Amniotic stem cell (primary cell): ENCODE measurements at places on chromosomes 16 and 17.

DNA sequence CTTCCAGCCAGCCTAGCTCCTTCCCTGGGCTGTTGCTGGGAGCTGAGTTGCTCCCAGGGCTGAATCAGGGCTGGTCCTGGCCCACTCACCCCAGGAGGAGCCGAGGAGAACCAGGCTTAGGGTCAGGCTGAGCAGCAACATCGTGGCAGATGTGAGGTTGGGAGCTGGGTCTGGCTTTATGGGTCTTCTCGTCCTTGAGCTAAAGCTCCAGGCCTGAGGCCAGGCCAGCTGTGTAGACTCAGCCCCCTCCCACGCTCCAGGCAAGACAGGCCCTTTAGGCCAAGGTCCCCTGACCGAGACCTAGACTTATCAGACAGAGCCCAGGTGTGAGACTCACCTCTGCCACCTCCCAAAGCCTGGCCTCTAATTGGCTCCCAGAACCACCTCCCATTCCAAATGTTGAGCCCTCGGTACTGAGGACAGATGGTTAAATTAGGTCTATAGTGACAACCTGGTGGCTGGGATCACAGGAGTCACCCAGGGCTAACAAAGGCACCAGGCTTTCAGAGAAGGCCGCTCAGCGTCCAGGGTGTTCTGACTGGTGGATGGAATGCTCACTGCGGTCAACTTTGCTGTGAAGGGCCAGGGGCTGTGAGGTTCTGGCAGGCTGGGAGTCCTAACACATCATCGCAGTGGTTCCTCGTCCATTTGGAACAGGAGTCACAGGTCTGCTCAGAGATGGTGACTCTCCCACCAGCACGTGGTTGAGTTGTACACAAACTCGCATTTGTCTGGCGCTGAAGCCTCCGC is at the start of gene CTRL:
Gene CTRL (minus strand): TSS at position 151 of the 750 bp plus-strand sequence. CDS start 10 bp downstream, at position 141.
- DNase-seq: no peak

DNA sequence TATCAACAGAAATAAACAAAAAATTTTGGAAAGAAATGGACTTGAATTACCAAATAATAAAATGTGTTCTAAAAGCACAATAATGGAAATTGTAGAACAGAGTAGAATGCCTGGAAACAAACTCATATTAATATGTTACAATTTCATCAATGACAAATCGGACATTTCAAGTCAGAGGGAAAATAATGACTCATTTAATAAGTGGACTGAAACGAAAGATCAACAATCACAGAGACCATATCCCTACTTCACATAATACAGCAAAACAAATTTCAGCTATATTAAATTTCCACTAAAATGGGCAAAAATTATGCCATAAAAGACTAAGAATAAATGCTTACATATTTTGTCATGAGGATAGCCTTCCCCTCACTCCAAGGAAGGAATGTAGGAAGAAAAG is 25.7 kb downstream of the CDYL2 start:
- no peak for DNase-seq

- DNase-seq: no peak
Observed at GRCh38 chr16:9165681-9166080, 74.2 kb downstream of the HAPSTR1 start.

GRCh38 chr16:85613604-85614337 is 649 bp downstream of the GSE1 start:
- no peak for DNase-seq

- no peak for DNase-seq
Observed at GRCh38 chr17:4314618-4315017, 50.8 kb upstream of the ANKFY1 start.

DNA sequence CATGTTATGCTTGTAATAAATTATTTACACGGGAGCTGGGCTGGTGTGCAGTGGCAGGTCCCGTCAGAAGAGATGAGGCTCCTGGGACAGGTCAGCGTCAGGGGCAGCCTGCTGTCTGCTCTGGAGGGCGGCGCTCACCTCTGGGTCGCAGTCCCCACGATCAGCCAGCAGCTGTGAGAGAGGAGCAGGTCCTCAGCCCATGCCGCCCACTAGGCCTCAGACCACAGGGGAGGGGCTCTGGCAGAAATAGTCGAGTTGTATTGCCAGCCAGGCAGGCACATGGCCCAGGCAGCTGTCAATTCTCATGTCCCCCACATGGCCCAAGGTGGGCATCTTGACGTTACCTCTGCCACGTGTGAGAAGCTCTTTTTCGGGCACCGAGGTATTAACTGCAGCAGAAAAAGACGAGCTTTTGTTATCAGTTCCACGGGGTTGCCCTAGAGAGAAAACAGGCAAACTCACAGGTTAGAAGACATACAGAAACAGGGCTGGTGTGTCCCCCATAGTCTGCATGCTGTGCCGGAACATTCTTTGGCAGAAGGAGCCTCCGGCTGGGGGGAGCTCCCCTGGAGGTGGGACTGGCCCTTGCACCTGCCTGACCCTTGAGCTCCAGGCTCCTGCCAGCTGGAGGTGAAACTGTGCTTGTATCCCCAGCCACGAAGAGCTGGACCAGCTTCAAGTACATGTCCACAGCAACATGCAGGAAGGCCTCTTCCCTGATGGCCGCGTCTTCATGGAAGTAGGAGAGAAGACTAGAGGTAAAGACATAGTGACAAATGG is 17.4 kb downstream of the ZNF276 start:
- DNase-seq: no peak

- no peak for DNase-seq
Observed at GRCh38 chr17:36742267-36743000, 141.1 kb downstream of the MRM1 start.

GRCh38 chr16:83113317-83113716 is 486.5 kb downstream of the CDH13 start:
- no peak for DNase-seq

- DNase-seq: no peak
Observed at GRCh38 chr17:76566988-76567431, 18.6 kb downstream of the ST6GALNAC2 start.

DNA sequence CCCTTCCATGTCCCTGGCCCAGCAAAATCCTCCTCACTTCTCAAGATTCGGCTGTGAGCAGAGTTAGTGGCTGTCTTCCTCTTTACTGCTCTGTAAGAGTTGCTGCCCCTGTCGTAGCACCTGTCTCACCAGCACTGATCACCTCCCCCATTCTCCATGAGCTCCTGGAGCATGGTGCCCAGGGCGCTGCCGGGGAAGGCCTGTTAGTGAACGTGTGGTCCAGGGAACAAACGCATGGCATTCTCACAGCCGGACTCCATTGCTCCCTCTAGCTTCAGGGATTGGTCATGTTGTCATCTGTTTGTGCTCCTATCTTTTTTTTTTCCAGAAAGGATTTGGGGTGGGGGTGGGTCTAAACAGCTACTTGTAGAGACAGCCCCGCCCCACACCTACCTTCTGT is 141.2 kb downstream of the CMIP start:
- DNase-seq: no peak

- DNase-seq: no peak
Observed at GRCh38 chr17:72031219-72031884, 89.5 kb upstream of the SOX9 start.
